ENCODE measurements at places on chromosomes 3 and 15.

- no peak for DNase-seq
Measured at GRCh38 chr3:49422379-49423248, at the start of gene AMT. TSS of gene AMT (minus strand) at chr3:49422473. CDS start at chr3:49422450, 23 bp downstream.

DNA sequence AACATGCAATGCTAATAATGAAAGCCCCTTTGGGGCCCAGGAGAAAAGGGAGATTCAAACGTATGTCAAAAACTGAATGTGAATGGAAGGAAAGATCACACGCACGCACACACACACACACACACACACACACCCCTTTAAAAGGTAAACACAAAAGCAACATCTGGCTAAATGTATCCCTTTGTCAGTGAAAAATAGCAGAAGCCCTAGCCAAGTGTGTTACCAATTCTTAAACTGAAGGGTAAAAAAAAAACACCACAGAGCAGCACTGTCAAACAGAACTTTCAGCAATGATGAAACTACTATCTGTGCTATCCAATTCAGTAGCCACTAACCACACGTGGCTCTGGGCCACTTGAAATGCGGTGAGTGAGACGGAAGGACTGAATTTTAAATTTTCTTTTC lies 4.9 kb downstream of the RFTN1 start:
- DNase-seq = no peak

- no peak for DNase-seq
Measured at GRCh38 chr3:143526011-143526545, 322.2 kb downstream of the SLC9A9 start.

DNA sequence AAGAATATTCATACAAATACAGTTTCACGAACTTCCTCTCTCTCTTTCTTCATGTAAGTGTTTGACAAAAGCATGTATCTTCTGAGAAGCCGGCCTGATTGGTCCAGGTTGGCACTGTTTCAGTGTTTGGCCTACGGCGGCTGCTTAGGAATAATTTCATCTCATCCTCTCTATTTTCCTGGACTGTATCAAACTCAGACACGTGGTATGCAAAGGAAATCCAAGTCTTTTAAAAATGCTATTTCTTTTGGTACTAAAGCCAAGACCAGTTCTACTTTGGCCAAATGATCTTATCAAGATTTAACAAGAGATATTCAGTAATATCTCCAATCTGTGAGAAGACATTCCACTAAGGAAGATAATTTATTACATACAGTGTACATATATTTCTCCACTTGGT lies 152.8 kb downstream of the TIGIT start:
- no peak for DNase-seq

DNA sequence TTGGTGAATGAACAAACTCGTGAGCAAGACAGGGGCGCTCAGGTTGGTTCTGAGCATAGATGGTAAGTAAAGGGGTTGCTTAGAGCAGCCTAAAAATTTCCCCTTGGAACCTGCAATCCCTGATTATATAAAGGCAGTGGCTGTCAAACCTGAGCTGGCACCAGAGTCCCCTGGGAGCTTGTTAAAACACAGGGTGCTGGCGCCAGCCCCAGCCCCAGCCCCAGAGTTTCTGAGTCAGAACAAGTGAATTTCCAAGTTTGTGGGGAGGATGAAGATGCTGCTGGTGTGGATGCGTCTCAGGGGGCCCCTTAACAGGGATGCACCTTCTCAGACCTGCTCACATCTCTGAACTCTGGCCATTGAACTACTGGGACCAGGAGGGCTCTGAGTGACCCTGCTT lies 48.2 kb downstream of the FEM1B start:
- DNase-seq = no peak

DNA sequence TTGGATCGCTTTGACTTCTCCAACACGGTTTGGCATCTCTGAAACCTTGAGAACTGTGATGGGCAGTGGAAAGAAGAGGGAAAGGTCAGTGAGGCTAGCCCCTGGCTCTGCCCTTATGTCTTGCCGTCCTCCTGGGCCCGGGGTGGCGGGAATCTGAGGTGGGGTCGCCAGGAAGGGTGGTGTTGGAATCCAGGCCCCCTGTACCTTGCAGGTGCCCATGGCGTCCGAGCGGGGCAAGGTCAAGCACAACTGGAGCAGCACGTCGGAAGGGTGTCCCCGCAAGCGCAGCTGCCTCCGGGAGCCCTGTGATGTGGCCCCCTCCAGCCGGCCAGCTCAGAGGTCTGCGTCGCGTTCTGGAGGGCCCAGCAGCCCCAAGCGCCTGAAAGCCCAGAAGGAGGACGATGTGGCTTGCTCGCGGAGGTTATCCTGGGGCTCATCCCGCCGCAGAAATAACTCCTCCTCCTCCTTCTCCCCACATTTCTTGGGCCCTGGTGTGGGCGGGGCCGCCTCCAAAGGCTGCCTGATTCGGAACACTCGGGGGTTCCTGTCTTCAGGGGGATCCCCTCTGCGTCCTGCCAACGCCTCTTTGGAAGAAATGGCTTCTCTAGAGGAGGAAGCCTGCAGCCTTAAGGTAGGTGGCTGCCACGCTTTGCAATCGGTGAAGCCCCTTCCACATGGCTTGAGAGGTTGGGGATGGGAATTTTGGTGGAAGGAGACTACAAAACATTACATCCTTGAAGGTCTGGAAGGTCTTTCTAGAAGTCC lies 907 bp downstream of the TATDN2 start:
- DNase-seq = peak; percentile 52

- DNase-seq = no peak
Measured at GRCh38 chr15:70262591-70263274, 165.0 kb upstream of the TLE3 start.

GRCh38 chr15:42605796-42606195 lies 30.4 kb downstream of the STARD9 start:
- DNase-seq = no peak

GRCh38 chr3:58215317-58216025 lies 4.7 kb upstream of the DNASE1L3 start:
- DNase-seq = no peak

- peak; percentile 95 for DNase-seq
Measured at GRCh38 chr15:67146875-67147381, 81.5 kb downstream of the SMAD3 start.

- no peak for DNase-seq
Measured at GRCh38 chr15:87940768-87941167, 315.8 kb downstream of the NTRK3 start.

- DNase-seq = peak; percentile 13
Measured at GRCh38 chr3:96863129-96863740, 48.8 kb downstream of the EPHA6 start.

DNA sequence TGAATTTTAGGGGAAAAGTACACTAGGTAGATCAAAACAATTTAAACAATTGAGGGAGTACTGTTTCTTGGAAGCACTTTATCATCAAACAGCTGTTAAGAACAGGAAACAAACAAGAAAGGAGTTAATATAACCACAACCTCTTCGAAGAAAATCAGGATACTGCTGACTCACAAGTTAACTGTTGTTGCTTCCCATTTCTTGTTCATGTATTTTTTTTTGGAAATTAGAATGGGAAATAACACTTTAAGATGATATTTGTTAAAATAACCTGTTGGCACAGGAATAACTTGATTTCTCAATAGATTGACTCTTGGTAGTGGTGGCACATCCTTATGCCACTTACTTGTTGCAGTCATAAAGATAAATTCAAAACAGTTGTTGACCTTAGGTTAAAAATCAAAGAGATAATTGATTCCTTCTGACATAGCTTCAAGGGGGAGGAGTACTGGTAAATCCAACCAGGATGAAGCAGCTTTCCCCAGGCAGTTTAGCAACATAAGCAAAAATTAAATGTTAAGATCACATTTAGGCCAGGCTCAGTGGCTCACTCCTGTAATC lies 3.3 kb downstream of the BNIP2 start:
- DNase-seq = no peak

- DNase-seq = no peak
Measured at GRCh38 chr3:134075846-134076245, 46.1 kb upstream of the SLCO2A1 start.

- DNase-seq = peak; percentile 21
Measured at GRCh38 chr3:42535981-42536784, 33.7 kb downstream of the VIPR1 start.

GRCh38 chr3:5021116-5022092 lies 42.2 kb downstream of the BHLHE40 start:
- peak; percentile 60 for DNase-seq

GRCh38 chr3:45021524-45022297 lies 4.4 kb upstream of the CLEC3B start:
- no peak for DNase-seq

GRCh38 chr3:150680562-150680961 lies 23.2 kb downstream of the ERICH6 start:
- no peak for DNase-seq

DNA sequence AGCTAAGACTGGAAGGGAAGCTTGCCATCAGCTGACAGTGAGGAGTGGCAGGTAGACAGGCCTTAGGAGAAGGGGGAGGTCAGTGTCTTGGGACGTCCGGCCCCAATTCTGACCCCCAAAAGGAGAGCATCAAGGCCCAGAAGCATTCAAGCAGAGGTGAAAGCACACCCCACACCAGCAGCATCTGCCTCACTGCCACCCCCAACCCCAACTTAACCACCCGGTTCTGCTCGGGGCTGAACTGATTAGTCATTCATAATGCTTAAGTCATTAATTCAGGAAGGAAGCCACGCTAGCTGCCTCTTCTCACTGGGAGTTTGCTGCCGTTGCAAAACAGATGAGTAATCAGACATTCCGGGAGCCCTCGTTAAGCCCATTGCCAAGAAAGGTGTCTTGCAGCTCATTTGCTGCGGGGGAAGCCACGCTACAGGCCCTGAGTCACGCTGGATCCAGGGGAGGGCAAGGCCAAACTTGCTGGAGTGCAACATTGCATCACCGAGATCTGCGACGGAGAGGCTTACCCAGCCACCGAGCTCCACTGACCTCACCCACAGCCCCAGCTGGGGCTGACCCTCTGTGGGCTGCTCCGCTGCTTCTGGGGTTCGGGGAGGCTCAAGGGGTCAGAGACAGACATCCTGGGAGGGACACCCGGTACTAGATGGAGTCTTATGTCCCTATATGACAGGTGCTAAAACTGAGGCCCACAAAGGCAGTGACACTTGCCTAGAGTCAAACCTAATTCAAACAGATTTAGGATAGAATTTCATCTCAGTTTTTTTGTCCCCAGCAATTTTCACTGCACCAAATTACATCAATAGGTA lies 46.4 kb upstream of the HES1 start:
- DNase-seq = peak; percentile 98

DNA sequence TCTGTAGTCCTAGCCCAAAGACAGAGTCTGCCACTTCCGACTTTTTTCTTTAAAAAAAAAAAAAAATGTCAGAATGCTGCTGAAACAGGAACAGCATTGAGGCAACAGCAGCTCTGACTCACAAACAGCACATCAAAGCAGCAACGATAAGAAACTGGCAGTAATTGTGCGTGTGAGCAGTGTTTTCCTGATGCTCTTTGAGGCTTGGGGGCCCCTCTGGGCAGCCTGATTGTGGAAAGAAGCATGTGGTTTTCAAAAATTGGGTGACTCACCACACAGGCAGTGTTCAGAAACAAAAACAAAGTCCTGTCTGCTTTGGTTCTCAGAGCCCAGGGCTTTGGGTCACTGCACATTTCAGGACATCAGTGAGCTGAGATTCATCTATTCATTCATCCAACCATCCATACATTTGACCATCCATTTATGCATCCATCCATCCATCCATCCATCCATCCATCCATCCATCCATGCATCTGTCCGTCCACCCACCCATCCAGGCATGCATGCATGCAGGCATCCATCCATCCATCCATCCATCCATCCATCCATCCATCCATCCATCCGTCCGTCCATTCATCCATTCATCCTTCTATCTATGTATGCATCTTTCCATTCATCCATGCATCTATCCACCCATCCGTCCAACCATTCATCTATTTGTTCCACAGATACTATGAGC lies 308.4 kb downstream of the RPLP1 start:
- peak; percentile 97 for DNase-seq

DNA sequence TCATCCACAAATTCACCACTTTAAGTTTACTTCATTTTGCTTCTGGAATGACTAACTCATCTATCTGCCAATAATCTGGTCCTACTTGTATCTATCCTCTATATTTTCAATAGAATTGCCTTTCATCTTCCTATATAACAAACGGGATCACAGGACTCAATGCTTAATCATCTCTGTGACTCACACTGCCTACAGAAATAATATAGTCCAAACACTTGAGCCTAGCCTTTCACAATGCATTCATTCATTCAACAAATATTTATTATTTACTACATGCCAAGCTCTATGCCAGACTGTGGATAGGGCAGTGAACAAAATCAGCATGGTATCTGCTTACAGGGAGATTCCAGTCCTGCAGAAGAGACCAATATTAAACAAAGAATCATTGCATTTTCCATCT lies 16.6 kb upstream of the AGTR1 start:
- peak; percentile 20 for DNase-seq

DNA sequence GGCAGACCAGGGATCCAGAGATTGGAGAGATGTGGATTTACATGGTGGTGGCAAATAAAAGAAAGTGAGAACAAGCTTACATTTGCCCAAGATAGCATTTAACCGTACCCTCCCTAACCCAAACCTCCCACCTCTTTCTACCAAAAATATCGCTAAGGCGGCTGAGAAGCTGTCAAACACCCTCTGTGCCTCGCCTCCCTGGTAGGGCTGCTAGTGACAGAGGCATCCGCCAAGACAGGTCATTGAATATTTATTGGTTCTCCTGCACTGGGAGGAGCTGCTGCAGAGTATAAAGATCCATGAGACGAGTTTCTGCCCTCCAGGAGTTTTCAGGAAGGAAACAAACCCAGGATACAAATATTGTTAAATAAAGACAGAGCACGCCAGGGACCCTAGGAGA lies 107.3 kb upstream of the TMC3 start:
- DNase-seq = no peak

- DNase-seq = no peak
Measured at GRCh38 chr3:128316481-128316891, 150.2 kb downstream of the DNAJB8 start.

DNA sequence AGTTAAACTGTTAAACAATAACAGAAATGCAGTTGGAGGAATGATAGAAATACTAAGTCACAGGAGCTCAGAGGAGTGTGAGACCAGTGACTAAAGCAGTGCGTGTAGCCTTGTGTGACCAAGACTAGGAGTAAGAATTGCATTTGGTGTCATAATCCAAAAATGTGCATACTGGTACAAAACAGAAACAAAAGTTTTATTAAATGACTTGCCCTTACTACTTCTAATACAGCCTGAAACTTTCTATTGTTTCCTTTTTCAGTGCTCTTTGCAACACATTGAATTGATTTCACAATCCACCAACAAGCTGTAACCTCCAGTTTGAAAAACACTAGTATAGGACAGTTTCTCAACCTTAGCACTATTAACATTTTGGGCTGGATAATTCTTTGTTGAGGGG lies 17.1 kb downstream of the SNX1 start:
- DNase-seq = no peak

DNA sequence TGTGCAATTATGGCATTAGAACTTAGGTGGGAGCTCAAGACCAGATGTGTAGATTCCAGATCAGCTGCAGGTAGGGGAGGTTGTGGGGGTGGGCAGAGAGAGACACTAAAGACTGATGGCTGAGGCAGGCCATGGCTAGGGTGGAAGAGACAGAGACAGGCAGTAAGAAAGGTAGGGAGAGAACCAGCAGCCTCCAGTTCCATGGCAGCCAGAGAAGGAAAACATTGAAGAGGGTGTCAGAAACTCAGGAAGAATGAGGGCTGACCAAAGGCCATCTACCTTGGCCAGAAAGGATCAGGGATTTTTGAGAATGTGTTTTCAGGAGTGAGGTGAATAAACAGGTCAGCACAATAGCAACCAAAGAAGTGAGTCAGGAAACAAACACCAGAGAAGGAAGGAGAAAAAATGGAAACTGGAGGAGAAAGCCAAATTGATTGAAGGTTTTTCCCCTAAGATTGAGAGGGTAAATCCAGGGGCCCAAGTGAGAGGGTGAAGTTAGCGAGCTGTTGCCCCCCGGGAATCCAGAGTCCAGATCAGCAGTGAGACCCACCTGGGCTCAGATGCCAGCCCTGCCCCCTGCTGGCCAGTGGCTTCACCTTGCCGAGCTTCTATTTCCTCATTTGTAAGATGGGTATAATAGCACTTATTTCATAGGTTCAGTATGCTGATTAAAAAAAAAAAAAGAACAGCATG lies 41.0 kb downstream of the ABHD2 start:
- DNase-seq = no peak
